ENCODE measurements at places on chromosomes 1 and 21.

DNA sequence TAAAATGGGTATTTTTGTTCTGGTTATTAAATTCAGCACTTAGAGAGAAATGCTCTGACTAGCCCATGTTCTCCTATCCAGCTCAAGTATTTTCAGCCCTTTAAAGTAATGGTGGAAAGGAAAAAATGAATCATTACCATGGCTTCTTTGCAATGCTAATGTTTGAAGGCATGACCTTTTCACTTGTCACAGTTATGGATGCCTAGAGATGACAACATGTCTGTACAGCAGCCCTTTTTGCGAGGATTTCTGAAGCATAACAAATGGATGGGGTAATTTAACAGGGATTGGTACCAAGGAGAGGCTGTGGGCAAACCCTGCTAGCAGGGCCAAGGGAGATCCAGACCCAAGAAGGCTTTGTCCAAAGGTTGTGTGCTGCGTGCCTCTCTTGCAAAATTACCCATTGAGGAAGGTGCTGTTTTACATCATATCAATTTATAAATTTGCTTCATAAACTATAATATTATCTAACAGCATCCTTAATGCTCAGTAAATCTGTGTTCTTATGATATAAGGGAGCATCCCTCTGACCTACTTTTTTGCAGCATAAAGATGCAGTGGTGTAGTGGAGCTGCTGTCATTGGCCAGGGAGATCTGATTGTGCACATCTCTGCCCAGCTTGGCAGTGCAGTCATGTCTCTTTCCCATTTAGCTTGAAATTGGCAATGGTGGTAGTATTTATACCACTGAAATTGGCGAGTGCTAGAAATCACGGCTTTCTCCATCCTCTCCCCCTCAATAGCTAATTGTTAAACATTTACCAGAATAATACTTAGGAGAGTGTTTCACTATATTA is 327.1 kb downstream of the PCP4 start:
- no peak for DNase-seq

DNA sequence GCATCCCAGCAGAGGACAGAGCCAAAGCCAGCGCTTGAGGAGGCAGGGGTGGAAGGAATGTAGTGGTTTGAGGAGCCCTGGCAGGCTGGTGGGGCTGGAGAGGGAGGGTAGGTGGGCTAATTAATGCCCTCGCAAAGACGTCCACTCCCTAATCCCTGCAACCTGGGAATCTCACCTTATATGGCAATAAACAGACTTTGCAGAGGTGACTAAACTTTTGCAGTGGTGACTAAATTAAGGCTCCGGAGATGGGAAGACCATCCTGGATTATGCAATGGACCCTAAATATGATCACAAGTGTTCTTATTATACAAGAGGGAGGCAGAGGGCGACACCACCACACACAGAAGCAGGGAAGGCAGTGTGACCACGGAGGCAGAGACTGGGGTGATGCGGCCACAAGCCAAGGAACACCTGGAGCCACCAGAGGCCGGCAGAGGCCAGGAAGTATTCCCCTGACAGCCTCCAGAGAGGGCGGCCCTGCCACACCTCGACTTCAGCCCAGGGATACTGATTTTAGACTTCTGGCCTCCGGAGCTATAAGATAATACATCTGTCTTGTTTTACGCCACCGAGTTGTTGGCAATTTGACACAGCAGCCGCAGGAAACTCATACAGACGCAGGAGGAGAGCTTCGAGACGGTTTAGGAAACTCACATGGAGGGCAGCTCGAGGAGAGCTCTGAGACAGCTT is 23.1 kb upstream of the NPPB start:
- no peak for DNase-seq

DNA sequence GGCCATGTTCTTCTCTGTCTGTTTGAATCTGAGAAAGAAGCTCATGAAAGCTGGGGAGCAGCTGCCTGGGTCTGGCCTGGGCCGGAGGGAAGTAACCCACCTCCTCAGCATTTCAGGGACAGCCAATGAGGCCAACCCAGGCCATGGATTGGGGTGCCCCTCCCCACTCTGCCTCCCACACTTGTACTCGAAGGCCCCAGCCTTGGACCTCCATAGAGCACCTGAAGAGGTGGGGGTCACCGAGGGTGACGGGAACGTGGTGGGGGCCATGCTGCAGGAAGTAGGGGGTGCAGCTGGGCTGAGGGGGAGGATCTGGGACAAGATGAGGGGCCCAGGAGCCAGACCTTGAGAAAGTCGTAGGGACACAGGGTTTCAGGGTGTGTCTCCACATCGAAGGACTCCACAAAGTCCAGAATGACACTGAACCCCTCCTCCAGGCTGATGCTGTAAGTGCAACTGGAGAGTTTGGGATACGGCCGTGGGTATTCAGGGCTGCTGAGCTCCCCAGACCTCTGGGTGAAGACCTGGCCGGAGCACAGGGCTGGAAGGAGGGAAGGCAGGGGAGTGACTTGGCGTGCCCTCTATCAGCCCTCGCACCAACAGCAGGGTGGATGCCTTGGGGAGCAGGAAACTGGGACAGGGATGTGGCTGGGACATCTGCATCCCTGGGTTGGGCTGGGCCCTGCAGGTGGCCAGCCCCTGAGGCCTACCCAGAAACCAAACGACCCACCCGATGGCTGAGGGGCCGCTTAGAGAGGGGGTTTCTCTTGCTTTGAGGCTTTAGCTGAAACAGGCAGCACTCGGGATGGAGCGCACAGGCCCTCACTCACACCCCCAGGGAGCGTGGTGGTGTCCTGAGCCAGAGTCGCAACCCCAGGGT is 3.8 kb downstream of the MASP2 start:
- no peak for DNase-seq

DNA sequence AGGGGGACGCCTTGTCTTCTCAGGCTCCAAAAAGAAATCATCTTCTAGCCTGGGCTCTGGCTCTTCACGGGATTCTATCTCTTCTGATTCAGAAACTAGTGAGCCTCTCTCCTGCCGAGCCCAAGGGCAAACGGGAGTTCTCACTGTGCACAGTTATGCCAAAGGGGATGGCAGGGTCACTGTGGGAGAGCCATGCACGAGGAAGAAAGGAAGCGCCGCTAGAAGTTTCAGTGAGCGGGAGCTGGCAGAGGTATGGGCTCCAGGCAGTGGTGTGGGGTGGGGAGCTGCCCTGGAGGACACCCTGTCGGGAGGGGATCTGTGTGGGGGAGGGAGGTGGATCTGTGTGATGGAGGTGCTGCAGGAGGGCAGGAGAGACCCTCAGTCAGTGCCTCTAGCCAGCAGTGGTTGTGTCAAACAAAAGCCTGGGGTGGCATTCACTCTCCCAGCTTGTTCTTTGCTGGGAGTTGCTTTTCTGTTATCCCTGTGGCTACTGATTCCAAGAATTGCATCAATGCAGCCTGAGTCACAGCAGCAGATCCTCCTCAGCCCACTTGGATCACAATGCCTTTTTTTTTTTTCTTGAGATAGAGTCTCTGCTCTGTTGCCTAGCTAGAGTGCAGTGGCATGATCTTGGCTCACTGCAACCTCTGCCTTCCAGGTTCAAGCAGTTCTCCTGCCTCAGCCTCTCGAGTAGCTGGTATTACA is 21.8 kb downstream of the KDM4A start:
- DNase-seq = no peak

GRCh38 chr21:18725653-18726052 is 322.1 kb upstream of the TMPRSS15 start:
- DNase-seq = no peak

GRCh38 chr1:70358921-70359564 is 4.5 kb upstream of the ANKRD13C start:
- DNase-seq = no peak

GRCh38 chr1:229620876-229621275 is 5.0 kb downstream of the TAF5L start:
- no peak for DNase-seq

DNA sequence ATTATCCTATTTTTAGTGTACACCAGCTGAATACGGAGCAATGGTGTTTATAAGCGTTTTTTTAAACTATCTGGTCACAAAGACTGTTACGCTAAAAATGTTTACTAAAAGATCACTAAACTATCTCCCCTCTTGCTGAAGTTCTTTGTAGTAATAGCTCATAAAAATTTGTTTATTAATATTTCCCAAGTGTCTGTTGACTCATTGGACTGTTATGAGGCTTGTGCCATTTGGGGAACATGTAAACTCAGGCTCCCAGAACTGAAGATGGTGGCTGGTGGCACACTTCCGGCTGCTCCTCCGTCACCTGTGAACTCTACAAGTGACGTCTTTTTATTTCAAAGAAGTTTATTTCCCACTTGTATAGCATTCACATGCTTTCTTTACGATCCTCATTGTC is 46.3 kb downstream of the AIDA start:
- DNase-seq = no peak

DNA sequence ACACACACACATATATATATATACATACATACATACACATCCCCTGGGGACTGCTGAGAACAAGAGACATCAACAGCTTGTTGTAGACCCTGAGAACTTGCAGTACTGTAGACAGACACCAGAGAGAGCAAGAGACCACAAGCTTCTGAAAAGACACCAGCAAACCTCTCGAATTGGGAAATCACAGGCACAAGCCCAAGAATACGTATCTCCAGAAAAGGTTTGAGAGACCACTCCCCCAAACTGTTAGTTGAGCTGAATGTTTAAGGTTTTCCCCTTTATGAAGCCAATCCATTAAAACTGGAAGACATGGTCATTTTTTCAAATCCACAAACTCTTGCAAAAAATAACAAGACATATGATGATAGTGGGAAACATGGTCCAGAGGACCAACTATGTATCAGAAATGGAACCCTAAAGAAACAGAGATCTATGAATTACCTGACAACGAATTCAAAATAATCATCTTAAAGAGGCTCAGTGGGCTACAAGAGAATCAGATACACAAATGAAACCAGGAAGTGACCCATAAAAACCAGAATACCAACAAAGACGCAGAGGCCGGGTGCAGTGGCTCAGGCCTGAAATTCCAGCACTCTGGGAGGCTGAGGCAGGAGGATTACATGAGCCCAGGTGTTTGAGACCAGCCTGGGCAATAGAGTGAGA is 45.1 kb downstream of the SLC2A1 start:
- peak; percentile 82 for DNase-seq

DNA sequence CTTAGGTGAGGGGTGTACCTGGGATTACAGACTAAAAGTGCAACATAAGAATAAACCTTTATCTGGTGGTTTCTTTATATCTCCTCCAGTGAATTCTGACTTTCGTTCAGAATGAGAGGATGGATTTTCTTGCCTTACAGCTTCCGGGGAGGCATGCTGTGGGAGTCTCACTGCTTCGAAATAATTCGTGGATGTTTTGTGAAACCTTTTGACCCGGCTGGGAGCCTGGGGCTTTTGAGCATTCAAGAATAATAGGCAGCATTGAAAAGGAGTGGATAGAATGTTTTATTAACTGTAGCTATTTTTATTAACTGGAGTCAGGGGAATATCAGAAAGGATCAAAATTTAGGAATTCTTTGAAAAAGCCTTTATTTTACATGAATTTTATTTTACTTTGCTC is 149.1 kb downstream of the RWDD3 start:
- no peak for DNase-seq

- DNase-seq = no peak
Measured at GRCh38 chr1:220514256-220514655, 13.7 kb upstream of the MARK1 start.

- DNase-seq = no peak
Measured at GRCh38 chr1:200453553-200453905, 43.7 kb upstream of the ZNF281 start.

- DNase-seq = peak; percentile 83
Measured at GRCh38 chr1:12078938-12079861, 16.1 kb downstream of the TNFRSF8 start.

- peak; percentile 68 for DNase-seq
Measured at GRCh38 chr1:115649964-115650363, 8.2 kb downstream of the VANGL1 start.

DNA sequence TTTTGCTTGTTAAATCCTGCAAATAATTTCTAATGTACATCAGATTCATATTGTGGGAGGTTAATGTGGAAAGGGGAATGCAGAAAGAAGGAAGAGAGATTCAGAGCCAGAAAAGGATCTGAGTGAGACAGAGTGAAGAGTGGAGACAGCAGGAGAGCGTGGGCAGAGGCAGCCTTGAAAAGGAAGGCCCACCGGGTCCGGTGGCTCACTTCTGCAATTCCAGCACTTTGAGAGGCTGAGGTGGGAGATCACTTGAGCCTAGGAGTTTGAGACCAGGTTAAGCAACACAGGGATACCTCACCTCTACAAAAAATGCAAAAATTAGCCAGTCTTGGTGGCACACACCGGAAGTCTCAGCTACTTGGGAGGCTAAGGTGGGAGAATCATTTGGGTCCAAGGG is 222.0 kb upstream of the RAB4A start:
- DNase-seq = no peak

- DNase-seq = peak; percentile 68
Measured at GRCh38 chr1:25770541-25771220, 29.3 kb upstream of the SELENON start.

DNA sequence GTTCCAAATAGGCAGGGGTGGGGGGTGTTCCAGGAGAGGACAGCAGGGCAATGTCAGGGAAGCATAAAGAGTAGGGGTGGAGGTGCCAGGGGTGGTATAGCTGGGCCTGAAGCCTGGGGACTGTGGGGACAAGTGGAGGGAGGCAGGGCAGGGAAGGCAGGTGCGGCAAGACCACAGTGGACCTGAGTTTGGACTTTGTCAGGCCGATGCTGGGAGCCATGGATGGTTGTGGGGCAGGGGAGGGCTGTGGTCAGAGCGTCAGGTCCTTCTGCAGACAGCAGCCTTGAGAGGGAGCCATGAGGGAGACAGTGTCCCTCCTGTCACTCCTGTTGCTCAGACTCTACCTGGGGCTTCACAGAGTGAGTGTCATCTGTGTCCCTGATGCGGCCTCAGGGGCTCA is 320.3 kb downstream of the PTPRU start:
- DNase-seq = no peak

DNA sequence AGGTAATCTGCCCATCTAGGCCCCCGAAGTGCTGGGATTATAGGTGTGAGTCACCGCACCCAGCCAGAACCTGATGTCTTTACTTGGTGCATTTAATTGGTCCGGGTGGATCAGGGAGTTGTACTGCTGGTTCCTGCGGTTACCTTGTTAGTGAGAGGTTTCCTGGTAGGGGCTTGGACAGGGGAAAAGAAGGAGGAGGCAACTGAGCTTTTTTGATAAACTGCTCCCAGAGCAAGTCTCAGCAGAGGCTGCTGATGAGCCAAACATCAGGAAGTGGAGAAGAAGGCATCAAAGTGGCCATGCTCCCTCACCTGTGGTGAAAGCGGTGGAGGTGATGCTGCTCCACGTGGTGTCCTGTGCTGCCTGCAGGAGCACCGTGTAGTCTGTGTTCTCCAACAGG is 161.5 kb upstream of the KIAA0040 start:
- DNase-seq = no peak

GRCh38 chr21:17931080-17931479 is 111.9 kb upstream of the C21orf91 start:
- DNase-seq = no peak

GRCh38 chr1:210400043-210400840 is 71.5 kb downstream of the HHAT start:
- DNase-seq = peak; percentile 88

- DNase-seq = no peak
Measured at GRCh38 chr1:1942753-1943656, 23.9 kb upstream of the TMEM52 start.
